ENCODE measurements at places on chromosomes 6 and 20.
A peak's percentile ranks its signal among the peaks of the same experiment; 100 is the strongest.

GRCh38 chr20:3296261-3297078 lies 57.5 kb upstream of the SLC4A11 start:
- DNase-seq: no peak

DNA sequence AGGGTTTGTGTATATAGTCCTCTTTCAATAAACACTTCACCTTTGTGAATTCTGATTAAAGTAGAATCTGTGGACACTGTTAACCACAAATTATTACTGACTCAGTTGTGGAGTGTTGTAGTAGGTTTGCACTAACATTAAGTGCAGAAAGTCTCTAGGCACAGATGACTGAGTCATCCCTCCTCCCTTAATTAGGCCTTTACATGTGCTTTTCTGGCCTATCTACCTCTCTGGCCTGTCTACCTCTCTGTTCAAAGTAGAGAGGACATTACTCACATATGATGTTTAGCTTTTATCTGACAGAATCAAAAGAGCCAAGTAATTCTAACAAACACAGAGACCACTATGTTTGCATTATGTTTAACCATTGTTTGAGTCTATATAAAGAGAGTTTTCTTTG lies 783.0 kb downstream of the TENT5A start:
- no peak for DNase-seq

DNA sequence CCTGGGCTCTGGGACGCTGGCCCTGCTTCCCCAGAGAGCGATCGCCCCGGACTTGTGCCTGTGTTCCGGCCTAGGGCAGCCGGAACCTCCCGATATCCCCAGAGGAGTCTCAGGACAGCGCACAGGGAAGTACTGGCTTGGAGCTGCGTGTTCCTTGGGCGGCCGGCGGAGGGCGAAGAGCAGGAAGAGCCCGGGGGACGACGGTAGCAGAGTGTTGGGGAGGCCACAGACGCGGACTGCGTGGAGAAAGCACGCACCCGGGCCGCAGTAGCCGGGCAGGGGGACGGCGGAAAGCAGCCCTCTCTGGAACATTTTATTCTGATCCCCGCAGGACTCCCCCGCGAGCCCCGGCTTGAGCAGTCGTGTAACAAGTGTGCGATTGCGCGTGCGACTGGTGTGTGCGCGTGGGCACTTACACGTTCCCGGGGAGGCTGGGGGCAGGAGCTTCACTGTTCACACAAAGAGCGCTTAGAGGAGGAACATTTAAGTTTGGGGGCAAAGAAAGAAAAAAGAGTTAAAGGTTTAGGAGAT lies 36.1 kb downstream of the NCR2 start:
- peak; percentile 62 for DNase-seq

DNA sequence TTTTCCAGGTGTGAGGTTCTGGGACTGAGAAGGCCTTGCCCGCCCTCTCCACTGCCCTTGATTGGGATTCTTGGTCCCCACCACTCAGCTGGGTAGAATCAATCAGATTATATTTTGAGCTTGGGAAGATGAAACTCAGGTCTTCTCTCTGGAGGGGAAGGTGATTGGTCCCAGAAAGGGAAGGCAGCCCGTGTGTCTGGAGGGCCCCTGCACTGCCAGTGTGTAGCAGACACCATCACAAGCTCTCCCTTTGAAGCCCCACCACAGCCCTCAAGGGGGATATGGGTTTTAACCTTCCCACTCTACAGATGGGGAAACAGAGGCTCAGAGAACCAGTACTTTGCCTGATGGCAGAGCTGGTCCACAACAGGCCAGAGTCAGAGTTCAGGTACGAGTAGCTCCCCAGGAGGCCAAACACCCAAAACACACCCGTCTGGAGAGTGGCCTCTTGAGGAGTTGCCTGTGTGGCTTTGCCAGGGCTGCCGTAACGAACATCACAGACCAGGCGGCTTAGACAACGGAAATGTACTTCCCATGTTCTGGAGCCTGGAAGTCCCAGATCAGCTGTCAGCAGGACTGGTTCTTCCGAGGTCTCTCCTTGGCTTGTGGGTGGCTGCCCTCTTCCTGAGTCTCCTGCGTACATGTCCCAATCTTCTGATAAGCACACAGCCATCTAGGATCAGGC lies 205.6 kb downstream of the SYNDIG1 start:
- no peak for DNase-seq

GRCh38 chr6:143000811-143001210 lies 55.8 kb upstream of the HIVEP2 start:
- no peak for DNase-seq

- no peak for DNase-seq
Measured at GRCh38 chr6:160146454-160147145, 25.0 kb downstream of the SLC22A1 start.

DNA sequence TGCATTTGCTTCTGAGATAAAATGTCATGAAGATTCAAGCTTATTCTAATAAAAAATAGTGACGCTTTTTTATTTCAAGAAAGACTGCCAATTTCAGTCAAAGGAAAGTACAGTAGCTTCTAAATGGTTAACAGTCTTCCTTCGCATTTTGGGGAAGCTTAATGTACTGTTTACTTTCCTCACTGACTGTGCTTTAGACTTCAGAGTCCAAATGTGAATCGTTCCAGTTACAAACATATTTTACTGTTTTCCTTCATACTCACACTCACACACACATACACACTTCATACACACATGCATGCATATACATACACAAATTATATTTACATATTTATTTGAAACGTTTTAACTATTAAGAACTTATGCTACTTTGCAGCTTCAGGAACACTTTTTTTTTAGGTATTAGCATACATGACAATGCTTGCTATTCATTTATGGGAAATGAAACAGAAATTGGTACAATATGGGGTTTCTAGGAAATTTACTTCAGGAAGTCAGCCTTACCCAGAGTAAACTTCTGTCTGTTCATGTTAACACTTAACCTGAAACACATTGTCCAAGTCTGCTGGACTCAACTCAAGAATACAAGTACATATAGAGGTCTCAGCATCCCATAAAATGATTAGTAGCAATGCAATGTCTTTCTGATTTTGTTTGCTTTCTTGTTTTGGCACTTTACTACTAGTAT lies 145.4 kb downstream of the RPS12 start:
- no peak for DNase-seq
